ENCODE measurements at places on chromosomes 12 and 14. TPM values are rescaled to one million over a fixed set of nuclear protein-coding genes. Genes with fewer than 3 reads are reported as not detected.
A peak's percentile ranks its signal among the peaks of the same experiment; 100 is the strongest.

Gene ASCL4
- total RNA-seq, result not detected

DNA sequence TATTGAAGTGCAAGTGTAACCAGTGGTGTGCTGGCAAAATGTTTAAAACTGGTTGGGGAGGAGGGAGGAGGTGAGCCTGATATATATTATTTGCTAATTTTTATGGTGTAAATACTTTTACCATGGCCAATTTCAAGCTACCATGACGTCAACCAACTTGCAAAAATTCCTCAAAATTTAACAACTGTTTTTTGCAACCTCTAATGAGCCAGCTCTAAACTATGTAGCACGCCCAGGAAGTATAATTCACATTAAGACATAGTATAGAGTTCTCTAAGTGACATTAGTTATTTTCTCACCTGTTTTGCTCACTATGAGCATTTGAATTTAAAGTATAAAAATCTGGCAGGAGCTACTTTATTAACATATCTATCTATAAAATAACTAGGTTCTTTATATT lies 41.4 kb downstream of the ATL1 start:
- H3K27me3 ChIP-seq, result no peaks in the 10 kb centered on the region
- H3K36me3 ChIP-seq, result no peaks in the 10 kb centered on the region
- no peak overlapping the region for H3K27ac ChIP-seq
- no peak for DNase-seq
- no peak overlapping the region for H3K4me3 ChIP-seq

DNA sequence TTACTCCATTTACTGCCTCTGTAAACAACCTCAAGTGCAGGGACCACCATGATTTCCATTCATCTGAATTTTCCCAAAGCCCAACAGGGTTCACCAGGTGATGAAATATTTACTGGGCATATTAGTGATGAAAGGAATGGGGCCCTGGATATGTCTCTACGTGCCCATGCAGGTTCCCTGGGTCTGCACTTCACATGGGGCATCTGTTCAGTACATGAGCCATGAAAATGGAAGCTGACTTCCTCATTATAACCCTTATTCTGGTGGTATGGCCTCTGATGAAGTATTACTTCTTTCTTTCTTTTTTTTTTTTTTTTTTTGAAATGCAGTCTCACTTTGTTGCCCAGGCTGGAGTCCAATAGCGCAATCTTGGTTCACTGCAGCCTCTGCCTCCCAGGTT lies 26.5 kb upstream of the CORO1C start:
- no peaks in the 10 kb centered on the region for H3K4me1 ChIP-seq
- no peak overlapping the region for H3K27ac ChIP-seq
- no peak overlapping the region for H3K4me3 ChIP-seq
- no peak for DNase-seq
- H3K36me3 ChIP-seq, result no peaks in the 10 kb centered on the region

DNA sequence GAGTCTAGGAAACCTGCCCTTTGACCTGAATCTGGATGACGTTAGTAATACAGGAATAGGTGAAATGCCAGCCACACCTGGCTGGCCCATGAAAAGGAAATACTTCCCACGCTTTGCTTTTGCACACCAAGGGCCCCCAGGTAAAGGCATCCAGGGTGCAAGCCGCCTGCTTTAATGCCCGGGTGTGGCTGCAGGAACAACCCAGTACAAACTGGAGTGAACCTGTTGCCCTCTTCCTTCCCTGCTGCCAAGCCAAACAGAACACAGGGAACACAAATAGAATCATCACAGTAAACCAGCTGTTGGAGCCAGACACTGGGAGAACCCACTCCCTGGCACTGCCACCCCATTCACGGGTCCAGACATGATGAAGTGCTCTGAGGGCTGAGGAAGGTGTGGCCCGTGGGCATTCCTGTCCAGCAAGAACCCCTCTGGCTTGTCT lies 24.2 kb upstream of the FOS start:
- peak overlapping the region; percentile 88 for H3K27ac ChIP-seq
- no peak for DNase-seq
- peaks cover 35% of the 10 kb centered on the region for H3K4me1 ChIP-seq
- H3K4me3 ChIP-seq, result no peak overlapping the region
- no peaks in the 10 kb centered on the region for H3K36me3 ChIP-seq
- no peaks in the 10 kb centered on the region for H3K27me3 ChIP-seq

DNA sequence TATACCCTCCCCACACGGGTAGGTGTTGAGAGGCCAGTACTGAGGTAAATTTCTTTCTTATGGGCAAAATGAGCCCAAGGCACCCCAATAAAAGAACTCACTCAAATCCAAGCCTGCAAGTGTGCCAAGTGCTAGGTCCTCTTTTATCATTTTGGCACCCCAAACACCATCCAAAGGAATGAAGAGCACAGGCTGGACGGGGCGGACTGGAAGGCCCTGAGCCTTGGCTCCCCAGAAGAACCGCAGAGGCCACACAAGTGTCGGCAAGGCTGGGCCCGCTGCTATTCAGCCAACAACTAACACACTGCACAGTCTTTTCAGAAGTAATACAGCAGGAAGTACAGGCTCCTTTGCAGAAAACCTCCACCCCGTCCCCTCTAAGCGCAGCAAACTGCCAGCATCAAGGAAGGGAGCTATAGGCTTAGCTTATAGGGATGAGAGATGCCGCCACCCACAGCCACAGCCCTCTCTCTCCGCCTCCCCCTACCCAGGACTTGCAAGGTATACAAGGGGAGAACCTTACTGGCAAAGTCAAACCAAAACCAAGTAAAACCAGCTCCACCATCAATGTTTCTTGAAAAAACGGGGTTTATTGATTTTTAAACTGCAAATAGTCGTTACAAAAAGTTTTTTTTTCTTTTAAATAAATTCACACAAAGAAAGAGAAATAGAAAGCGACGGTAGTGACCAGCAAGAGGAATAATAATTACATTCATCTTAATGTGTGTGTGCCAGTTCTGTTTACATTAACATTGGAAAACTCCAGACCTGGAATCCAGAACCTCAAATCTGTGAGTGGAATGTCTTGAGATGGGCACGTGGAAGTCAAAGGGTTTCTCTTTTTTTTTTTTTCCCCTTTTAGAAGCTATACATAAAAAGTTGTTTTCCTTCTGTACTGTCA lies 5.5 kb downstream of the ZFP36L1 start:
- H3K4me1 ChIP-seq, result peaks cover 52% of the 10 kb centered on the region
- peaks cover 37% of the 10 kb centered on the region for H3K36me3 ChIP-seq
- H3K27me3 ChIP-seq, result no peaks in the 10 kb centered on the region
- no peak for DNase-seq

DNA sequence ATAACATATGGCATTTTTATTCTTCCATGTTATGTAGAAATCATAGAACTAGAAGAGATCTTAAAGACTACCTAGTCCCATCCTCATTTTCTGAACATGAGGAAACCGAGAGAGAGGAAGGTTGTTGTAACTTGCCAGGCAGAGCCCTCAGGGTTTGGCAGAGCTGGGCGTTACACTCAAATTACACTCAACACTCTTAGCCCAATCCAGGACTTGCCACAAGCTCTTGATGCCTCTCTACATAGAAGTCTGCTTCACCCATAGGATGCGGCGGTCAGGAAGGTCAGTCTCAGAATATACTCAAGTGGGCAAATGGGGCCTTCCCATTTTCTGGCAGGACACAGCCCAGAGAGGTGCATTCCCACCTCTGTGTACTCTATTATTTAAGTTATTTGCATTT lies 208.1 kb downstream of the ZFP36L1 start:
- no peaks in the 10 kb centered on the region for H3K27me3 ChIP-seq
- no peak overlapping the region for H3K4me3 ChIP-seq
- H3K4me1 ChIP-seq, result peaks cover 48% of the 10 kb centered on the region
- no peak overlapping the region for H3K27ac ChIP-seq
- peak; percentile 35 for DNase-seq

- H3K4me1 ChIP-seq, result peaks cover 10% of the 10 kb centered on the region
- no peaks in the 10 kb centered on the region for H3K27me3 ChIP-seq
- no peak overlapping the region for H3K4me3 ChIP-seq
- no peaks in the 10 kb centered on the region for H3K36me3 ChIP-seq
- no peak for DNase-seq
These were observed 21.8 kb upstream of the SMCO2 start for GRCh38 chr12:27424631-27425230.

DNA sequence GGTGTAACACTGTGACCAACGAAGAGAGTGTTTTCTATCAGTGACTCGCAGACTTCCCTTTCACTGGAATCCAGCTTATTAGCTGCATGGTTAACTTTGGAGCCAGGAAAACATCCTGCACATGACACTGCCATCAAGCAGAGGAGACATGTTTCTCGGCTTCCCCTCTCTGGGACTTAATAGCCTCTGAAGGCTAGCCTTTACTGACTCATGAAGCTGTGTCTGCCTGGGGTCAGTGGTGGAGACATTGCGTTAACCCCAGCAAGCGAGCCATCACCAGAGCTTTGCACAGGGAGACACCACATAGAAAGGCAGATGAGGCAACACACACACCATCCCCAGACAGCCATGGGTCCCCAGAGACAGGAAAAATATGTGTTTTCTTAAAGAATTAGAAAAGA lies 126.9 kb upstream of the PRICKLE1 start:
- H3K4me3 ChIP-seq, result peak overlapping the region; percentile 23
- peaks cover 17% of the 10 kb centered on the region for H3K4me1 ChIP-seq
- peak overlapping the region; percentile 85 for H3K27ac ChIP-seq
- H3K36me3 ChIP-seq, result peaks cover 11% of the 10 kb centered on the region
- H3K27me3 ChIP-seq, result no peaks in the 10 kb centered on the region
- no peak for DNase-seq

Measured in chondrocyte (in vitro differentiated cells).